ENCODE measurements at places on chromosomes 5 and 9. TPM values are rescaled to one million over a fixed set of nuclear protein-coding genes. Genes with fewer than 3 reads are reported as not detected.

GRCh38 chr5:146082798-146083197 is 22.6 kb downstream of the PLAC8L1 start:
- no peak for DNase-seq

DNA sequence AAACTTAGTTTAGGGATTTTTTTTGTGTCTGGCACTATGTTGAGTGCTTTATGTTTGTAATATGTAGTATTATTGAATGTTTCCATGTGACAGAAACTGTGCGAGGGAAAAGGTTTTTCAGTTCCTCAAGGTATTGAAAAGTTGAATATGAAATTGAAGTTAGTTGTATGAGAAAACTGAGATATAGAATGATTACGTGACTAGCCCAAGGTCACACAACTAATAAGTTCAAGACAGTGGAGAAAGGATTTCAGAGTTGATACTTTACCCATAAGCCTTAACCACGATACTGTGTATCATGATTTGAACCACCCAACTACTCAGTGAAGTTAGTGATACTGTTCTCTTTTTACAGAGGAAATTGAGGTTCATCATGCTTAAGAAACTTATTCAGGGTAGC is 5.7 kb downstream of the NIPBL start:
- no peak for DNase-seq

DNA sequence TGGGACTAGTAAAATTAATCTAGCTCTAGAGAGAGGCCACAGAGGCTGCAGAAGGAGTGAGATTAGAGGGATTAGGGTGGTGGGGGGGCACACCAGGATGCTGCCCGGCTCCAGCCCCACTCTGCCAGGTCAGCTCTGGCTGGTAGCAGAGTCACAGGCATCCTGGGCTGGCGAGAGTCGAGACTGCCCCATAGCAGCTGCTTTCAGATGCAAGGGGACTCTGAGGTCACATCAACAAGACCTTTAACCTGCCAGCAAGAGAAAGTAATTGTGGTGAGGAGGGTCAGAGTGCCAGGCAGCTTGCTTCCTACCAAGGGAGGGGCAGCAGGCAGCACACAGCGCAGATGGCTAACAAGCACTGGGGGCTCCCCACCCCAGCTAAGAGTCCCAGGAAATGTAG is 7.5 kb downstream of the EPB41L4B start:
- DNase-seq: no peak

GRCh38 chr5:32496104-32496503 is 51.6 kb upstream of the ZFR start:
- DNase-seq: no peak

GRCh38 chr5:135486131-135487036 is 34.2 kb upstream of the TIFAB start:
- DNase-seq: no peak

Gene POC5
- 14.5 TPM for total RNA-seq

Gene ADAMTS19
- total RNA-seq: not detected

DNA sequence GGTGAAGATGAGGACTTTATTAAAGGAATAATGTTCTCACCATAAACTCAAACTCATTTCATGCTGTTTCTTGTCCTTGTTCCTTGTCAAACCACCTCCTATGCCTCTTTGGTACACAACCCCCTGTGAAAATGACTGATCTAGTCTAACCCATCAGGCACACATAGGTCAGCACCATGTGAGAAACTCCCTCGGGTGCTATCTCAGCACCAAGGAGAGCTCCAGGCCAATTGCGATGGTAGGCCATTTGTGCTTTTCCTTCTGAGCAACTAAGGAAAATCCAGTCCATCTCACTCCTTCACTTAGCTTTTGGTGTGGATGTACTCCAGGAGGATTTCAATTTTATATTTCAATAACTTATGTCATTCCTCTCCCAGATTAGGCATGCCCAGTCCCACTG is 199.8 kb downstream of the ZNF608 start:
- peak; percentile 42 for DNase-seq

Gene OGN
- total RNA-seq: not detected

Gene MRRF
- 30.8 TPM for total RNA-seq
